Jurkat, Clone E6-1 (cell line): ENCODE measurements at places on chromosomes 3 and 15.

- DNase-seq = no peak
Observed at GRCh38 chr3:8069471-8069870, 432.2 kb upstream of the LMCD1 start.

- DNase-seq = no peak
Observed at GRCh38 chr3:155428563-155428962, 135.1 kb upstream of the STRIT1 start.

DNA sequence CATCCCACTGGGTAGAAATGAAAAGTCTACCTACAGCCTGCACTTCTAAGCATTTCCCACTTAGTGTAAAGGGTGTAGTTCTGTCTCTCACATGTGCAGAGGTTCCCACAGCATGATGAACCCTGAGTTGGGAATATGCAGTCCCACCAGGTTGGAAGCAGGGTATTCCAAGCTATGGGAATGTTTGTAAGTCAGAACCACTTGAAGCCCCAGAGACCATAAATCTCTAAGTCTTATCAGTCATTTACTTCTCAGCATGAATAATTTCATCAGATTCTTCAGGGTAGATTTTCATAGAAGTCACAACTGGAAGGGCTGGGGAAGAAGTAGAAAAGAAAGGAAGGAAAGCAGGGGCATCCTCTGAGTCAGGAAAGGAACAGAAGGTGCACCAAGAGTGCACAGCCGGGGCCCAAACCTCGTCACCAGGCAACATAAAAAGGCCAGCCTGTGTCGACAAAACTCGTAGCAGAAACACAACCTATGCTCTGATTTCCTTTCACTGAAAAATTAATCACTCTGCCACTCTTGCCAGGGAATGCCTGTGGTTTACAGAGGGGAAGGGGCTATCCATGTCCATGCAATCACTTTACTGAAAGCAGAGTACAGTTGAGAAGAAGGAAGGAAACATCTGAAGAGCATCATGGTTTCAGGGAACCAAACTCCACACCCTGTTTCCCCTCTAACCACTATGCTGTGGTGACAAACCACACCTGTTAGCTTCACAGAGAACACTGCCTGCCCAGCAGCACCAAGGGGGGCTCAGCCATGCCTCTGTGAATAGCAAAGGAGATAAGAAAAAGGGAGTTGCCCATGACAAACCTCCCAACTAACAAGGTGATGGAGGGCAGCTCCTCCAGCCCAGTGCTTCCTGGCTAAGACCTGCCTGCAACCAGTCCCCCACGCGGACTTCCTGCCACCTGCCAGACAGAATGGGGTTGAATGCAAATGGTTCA is 40.5 kb downstream of the SH3BP5 start:
- DNase-seq = peak; percentile 99

DNA sequence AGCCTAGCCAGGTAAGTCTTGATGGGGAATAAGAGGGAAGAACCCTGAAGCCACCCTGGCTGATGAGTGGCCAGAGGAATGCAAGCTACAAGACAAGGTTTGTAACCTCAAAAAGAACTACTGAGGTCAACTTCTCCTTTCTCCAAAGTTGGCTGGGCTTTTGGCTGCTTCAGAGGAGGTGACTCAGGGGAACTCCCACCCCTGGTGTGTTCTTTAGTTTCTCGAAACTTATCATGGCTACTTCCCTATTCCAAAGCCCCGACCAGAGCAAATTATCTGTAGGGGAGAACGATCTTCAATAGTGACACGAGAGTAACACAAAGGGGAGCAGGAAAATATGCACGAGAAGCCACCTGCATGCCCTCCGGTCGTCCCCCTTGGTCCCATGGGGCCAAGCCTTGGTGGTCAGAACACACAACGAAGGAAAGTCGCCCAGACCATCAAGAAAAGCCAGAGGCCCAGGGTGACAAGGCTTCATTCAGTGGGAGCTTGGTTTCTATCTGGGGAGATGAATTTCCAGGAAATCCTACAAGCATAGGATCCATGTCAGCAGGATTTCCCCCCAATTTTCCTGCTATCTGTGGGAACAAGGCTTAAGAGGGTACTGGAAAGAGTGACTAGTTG is 6.5 kb upstream of the BCL2A1 start:
- no peak for DNase-seq

DNA sequence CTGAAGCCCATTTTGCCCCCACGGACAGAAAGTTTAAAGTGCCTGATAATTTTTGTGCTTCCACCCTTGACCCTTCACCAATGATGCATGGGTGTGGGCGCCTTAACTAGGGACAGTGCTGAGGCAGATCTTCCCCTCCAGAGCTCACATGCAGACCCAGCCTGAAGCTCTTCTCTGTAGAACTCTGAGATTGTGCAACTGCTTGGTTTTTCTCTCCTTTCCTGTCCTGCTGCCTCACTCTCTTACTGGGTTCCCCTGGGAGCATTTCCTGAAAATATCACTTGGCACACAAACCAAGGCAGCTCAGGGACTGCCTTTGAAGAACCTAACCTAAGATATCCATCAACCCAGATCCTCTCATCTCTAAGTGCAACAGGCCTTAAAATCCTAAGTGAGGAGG is 220.3 kb upstream of the STT3B start:
- no peak for DNase-seq

- DNase-seq = no peak
Observed at GRCh38 chr3:150097588-150097890, 126.8 kb upstream of the PFN2 start.

- no peak for DNase-seq
Observed at GRCh38 chr3:193507566-193507965, 47.1 kb downstream of the ATP13A4 start.

DNA sequence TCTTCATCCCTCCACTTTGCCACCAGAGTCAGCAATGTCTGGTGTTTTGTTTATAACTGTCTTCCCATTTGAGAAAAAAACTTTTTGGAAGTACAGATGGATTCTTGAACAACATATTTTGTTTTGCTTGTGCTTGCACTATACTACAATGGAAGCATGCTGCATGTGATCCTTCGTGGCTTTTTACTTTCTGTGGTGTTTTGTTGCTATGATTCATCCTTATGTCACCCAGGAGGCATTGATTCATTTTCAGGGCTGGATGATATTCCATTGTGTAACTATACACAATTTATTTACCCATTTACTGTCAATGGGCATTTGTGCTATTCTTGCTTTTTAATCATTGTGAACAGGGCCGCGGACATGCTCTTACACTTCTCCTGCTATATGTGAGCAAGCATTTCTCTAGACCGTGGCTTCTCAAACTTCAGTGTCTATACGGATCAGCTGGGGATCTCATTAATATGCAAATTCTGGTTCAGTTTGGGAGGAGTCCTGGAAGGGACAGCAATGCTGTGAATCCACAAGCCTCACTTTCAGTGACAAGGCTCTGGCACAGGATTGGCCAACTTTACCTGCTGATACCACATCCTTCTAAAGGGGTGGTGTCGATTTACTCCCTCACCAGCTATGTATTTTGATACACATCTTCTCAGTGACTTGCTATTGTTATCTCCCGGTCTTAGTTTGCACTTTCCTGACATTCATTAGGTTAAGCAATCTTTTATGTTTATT is 65.9 kb downstream of the POLR2M start:
- peak; percentile 55 for DNase-seq

GRCh38 chr3:72769758-72770540 is 78.3 kb downstream of the SHQ1 start:
- no peak for DNase-seq

GRCh38 chr15:57557267-57557666 is 34.4 kb upstream of the MYZAP start:
- no peak for DNase-seq

- no peak for DNase-seq
Observed at GRCh38 chr3:126557415-126557745, 1.4 kb downstream of the C3orf22 start.

DNA sequence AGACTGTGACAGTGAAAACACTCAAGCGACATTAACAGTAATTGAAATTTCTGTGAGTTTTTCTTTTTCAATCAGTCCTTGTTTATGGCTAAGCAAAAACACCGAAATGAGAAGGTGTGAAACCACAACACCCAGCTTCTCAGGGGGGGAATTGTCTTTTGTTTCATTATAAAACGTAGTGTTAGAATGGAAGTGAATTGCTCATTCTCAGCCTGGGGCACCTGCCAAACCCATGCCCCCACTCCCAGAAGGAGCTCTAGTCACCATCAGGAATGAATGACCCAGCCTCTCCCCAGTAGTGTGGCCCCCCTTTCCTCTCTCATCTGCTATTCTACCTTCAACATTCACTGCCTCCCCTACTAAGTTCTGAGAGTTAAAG is 185.8 kb upstream of the CFAP20DC start:
- no peak for DNase-seq

DNA sequence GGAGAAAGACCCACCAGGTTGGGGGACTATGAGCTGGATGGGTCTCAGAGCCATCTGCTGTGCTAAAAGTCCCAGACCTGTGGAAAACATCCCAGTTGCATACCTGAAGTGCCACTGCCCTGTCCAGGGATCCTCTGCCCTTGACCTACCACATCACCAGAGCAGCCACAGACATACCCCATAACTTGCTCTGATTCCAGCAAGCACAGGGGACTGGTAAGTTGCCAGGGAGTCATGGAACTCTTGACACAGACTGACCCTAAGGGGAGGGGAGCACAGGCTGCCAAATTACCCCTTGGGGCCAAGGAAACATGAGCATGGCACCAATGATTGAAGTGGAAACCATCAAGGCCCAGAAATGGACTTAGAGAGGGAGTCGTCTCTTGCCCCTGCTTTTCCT is 1335.1 kb upstream of the ALCAM start:
- DNase-seq = no peak

GRCh38 chr3:173096140-173096539 is 44.9 kb downstream of the SPATA16 start:
- DNase-seq = no peak

DNA sequence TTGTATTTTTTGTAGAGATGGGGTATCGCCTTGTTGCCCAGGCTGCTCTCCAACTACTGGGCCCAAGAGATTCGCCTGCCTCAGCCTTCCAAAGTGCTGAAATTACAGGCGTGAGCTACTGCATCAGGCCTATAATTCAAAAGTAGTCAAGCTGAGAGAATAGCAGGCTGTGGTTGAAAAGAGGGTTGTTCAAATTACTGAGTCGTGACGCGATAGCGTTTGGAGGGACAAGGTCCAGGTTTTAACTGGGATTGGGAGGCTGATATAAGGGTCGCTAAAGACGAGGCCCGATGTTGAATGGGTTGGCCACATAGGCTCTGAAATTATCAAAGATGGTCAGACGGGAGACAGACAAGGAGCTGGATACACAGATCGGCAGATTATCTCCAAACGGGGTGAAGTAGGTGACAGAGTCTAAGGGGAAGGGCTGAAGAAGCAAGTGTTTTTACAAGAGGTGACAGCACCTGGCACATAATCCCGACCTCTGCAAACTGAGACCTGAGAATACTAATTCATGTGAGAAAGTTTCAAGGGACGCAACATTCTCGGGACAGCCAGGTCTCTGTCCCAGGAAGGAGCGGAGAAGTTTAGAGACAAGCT is 759 bp upstream of the ARID3B start:
- DNase-seq = no peak

GRCh38 chr3:39665441-39665840 is 144.0 kb upstream of the MYRIP start:
- no peak for DNase-seq

GRCh38 chr15:65909831-65910230 is 40.5 kb downstream of the RAB11A start:
- no peak for DNase-seq

- no peak for DNase-seq
Observed at GRCh38 chr3:154517404-154517803, 87.4 kb upstream of the GPR149 start.

- no peak for DNase-seq
Observed at GRCh38 chr3:151218136-151218535, 15.1 kb upstream of the GPR171 start.

DNA sequence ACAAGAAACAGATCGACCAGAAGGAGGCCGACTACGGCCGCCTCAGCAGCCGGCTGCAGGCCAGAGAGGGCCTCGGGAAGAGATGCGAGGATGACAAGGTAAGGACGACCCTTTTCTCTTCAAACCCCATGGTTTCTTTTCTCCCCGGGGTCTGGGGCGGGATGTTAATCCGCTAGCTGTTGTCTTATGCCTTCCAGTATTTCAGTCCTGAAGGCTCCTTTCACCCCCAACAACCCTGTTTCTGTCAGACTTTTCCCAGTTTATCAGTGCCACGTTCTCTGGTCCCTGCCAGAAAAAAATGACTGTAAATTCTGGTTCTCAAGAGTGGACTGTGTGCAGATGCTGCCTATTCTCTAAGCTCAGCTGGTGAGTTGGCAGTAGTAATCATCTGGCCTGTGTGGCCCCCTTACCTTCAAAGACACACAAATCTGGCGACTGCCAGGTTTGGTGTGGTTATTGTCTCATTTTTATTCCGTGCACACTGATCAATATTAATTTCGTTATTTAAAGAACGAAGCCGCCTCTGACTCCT is 806 bp downstream of the GOLM2 start:
- no peak for DNase-seq

GRCh38 chr3:172844428-172844827 is 93.9 kb downstream of the ECT2 start:
- DNase-seq = no peak

GRCh38 chr15:68578175-68578979 is 416 bp upstream of the CORO2B start:
- DNase-seq = no peak

- DNase-seq = no peak
Observed at GRCh38 chr15:56757875-56758274, 24.6 kb upstream of the ZNF280D start.

- DNase-seq = no peak
Observed at GRCh38 chr15:86849558-86850285, 770.1 kb downstream of the AGBL1 start.

DNA sequence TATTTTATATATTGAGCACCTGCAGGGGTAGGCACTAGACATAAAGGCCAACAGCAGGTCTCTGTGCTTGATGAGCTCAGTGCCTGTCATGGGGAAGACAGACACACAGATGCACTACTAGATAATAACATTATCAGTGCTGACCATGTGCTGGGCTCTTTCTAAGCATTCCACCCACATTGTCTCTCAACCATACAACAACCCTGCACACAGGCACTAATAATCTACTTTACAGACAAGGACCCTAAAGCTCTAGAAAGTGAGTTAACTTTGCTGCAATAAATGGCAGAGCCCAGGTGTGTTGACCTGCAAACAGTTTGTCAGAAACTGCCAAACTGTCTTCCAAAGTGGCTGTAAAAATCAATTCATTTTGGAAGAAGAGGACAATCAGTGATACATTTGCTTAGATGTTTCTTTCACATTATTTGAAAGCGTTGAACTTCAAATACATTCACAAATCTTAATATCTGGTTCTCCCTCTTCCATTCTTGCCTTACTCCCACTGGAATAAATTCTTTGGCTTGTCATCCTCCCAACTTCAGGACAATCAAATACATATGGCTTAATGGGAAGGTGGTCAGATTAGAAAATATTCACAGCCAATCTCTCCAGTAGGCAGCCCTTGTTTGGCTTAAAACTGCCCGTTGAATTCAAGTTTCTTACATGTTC is 11.0 kb upstream of the PP2D1 start:
- no peak for DNase-seq

- DNase-seq = no peak
Observed at GRCh38 chr3:191696348-191696747, 235.4 kb downstream of the PYDC2 start.

- DNase-seq = no peak
Observed at GRCh38 chr3:141656771-141657170, 81.3 kb upstream of the RNF7 start.

GRCh38 chr15:72365844-72366243 is 10.0 kb downstream of the HEXA start:
- peak; percentile 99 for DNase-seq

GRCh38 chr15:58401276-58401675 is 30.5 kb upstream of the LIPC start:
- no peak for DNase-seq
